ENCODE measurements at places on chromosomes 1 and 21. TPM values are rescaled to one million over a fixed set of nuclear protein-coding genes. Genes with fewer than 3 reads are reported as not detected.

The BSND gene
- total RNA-seq: not detected

The KRTAP20-1 gene
- not detected for total RNA-seq

The SLC9C2 gene
- total RNA-seq: 0.21 TPM

The SYDE2 gene
- total RNA-seq: 11.3 TPM

The PROX1 gene
- total RNA-seq: 0.98 TPM

The DESI2 gene
- total RNA-seq: 23.5 TPM

- no peaks in the 10 kb centered on the region for H3K4me1 ChIP-seq
- H3K27ac ChIP-seq: no peak overlapping the region
- no peaks in the 10 kb centered on the region for H3K36me3 ChIP-seq
- no peak for DNase-seq
These were observed 301.7 kb downstream of the GRIK1 start for GRCh38 chr21:29638138-29638537.

GRCh38 chr1:11822091-11822490, 16.1 kb downstream of the CLCN6 start:
- no peak overlapping the region for H3K4me3 ChIP-seq
- H3K27me3 ChIP-seq: no peaks in the 10 kb centered on the region
- no peak for DNase-seq
- H3K4me1 ChIP-seq: no peaks in the 10 kb centered on the region

DNA sequence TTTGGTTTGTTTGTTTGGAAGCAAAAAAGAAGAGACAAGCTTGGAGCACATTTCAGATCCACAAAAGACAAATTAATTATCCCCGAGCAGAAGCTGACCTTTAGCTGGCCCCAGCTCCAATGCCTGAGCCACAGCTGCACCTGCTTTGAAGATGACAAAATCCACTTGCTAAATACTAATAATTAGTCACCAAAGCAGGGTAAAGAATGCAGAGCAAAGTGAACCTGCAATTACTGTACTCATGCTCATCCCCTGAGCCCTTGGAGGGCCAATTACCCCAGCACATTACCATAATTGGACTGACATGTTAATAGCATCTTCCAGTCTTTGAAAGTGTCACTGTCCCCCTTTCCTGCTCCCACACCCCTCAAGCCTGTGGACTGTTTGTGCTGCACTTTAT, 38.2 kb upstream of the KCND3 start:
- no peaks in the 10 kb centered on the region for H3K27me3 ChIP-seq
- H3K36me3 ChIP-seq: no peaks in the 10 kb centered on the region
- H3K4me3 ChIP-seq: no peak overlapping the region
- H3K27ac ChIP-seq: no peak overlapping the region
- no peaks in the 10 kb centered on the region for H3K4me1 ChIP-seq
- DNase-seq: no peak

GRCh38 chr1:81437213-81437612, 363.5 kb upstream of the ADGRL2 start:
- no peak for DNase-seq
- H3K4me3 ChIP-seq: no peak overlapping the region
- no peaks in the 10 kb centered on the region for H3K4me1 ChIP-seq
- H3K36me3 ChIP-seq: no peaks in the 10 kb centered on the region

Measured in tibial nerve (tissue), 4 donors.